Ovary (tissue), 10 donors: ENCODE measurements at places on chromosomes 11 and 22.

DNA sequence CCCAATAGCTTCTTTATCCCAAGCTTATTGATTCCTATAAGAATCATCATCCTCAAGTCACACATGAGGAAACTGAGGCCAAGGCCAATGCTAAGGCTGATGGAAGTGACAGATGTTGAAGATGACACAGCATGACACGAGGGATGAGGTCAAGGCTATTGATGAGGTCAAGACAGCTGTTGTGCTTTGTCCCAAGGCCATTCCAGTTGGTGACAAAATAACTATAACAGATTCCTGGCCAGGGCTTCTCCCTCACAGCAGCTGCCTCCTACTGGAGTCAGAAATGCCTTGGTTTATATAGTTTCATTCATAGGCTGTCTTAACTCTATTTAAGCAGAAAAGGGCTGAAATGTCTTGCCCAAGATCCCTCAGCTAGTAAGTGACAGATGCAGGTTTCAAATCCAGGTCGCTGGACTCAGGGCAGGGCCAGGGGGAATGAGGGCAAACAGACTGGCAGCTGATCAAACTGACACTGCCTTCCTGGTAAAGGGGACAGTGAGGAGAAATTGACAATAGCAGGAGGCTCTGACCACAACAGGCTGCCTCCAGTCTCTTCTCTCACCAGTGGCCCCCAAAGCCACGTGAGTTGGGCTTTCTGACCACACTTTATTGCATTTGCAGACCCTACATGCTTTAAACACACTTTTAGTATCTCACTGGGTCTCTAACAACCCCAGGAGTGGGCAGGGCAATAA lies 16.5 kb downstream of the MIF start:
- no peak overlapping the region for H3K4me3 ChIP-seq
- DNase-seq: no peak
- H3K4me1 ChIP-seq: peaks cover 6% of the 10 kb centered on the region
- no peak overlapping the region for H3K27ac ChIP-seq

DNA sequence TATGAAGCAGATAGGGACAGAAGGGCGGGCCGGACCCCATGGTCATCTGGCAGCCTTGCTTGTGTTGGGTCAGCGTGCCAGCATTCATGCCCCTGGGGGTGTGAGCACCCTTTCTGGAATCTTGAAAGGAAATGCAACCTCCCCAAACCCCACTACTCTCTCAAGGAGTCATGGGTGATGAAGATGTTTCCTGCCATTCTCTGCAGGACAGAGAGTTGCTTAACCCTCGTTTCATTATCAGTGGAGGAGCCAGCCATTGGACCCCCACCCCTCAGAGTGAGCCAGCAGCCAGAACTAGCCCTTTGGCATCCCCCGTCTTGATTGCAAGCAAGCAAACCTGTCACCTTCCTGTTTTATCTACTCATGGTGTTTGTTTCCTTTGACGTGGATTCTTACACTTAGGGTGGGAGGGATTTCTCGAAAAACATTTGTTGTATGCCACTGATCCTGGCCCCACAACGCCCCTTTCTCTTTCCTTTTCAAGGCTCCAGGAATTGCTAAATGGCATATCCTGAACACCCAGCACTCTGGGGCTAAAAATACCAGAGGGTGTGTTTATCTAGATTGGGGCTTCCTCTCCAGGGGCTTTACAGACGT lies 258.3 kb downstream of the ETS1 start:
- no peaks in the 10 kb centered on the region for H3K27me3 ChIP-seq
- no peak overlapping the region for H3K4me3 ChIP-seq
- H3K4me1 ChIP-seq: no peaks in the 10 kb centered on the region
- no peak overlapping the region for H3K27ac ChIP-seq
- H3K36me3 ChIP-seq: no peaks in the 10 kb centered on the region

GRCh38 chr22:27372969-27373670 lies 428.4 kb downstream of the MN1 start:
- DNase-seq: no peak
- peaks cover 3% of the 10 kb centered on the region for H3K4me1 ChIP-seq
- H3K4me3 ChIP-seq: no peak overlapping the region
- H3K27ac ChIP-seq: no peak overlapping the region
- no peaks in the 10 kb centered on the region for H3K27me3 ChIP-seq

GRCh38 chr11:34432822-34433221 lies 5.9 kb upstream of the CAT start:
- H3K36me3 ChIP-seq: no peaks in the 10 kb centered on the region
- no peaks in the 10 kb centered on the region for H3K27me3 ChIP-seq
- no peaks in the 10 kb centered on the region for H3K4me1 ChIP-seq
- H3K4me3 ChIP-seq: no peak overlapping the region

DNA sequence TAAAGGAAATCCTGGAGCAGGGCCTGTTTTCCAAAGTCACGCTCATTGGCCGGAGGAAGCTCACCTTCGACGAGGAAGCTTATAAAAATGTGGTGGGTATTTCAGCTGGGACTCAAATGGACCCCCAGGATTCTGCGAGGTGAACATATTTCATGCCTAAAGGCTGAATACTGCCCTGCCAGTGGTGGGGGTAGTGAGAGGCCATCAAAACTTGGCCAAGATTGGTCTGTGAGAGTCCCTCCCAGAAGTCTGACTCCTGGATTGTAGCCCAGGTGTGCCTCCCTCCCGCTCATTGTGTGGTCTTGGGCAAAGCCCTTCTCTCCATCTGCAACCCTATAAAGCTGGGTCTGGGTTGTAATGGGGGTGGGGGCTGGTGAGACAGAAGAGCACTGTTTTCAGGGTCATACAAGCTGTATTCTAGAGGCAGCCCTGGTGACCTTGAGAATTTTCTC lies 853 bp downstream of the HTATIP2 start:
- no peaks in the 10 kb centered on the region for H3K27me3 ChIP-seq
- peak overlapping the region; percentile 78 for H3K27ac ChIP-seq
- H3K4me1 ChIP-seq: peaks cover 4% of the 10 kb centered on the region
- peak; percentile 34 for DNase-seq

DNA sequence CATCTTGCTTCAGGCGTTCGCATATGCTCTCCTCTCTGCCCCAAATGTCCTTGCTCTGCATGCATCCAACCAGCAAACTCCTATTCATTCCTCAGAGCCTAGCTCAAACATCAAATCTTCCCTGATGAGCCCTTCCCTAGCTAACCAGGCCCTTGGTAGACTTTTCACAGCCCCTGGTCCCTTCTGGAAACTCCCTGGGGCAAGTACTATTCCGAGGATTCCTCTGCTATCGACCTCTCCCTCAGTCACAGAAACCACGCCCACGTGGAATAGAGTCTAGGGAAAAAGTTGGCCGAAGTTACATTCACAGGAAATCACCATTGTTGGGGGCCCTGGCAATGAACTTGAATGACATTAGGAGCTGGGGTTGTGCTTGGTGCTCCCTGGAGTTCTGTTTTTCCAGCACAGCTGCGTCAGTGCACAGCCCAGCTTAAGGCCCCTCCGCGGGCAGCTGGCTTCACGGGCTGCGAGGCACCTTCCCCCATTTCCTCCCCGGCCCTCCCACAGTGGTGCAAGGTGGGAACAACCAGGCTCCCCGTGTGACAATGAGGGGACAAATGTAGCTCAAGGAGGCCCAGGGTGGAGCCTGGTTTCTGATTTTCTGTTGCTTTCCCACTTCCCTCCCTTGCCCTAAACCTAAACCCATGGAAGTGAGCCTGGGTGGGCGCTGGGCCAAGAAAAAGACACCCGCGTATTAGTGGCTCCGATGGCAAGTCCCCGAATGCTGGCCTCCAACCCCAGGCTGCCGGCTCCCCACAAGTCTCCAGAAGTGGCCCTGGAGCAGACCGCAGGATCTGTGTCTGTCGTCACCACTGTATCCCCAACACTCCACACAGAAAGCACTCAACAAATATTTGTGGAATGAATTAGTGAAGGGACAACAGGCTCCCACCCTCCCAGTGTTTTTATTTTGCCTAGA lies 4.3 kb upstream of the ATP5MGL start:
- H3K36me3 ChIP-seq: no peaks in the 10 kb centered on the region
- H3K4me1 ChIP-seq: peaks cover 50% of the 10 kb centered on the region
- DNase-seq: peak; percentile 56
- peak overlapping the region; percentile 88 for H3K27ac ChIP-seq
